Cardiac muscle cell (in vitro differentiated cells and primary cell): ENCODE measurements at places on chromosomes 4 and X. TPM values are rescaled to one million over a fixed set of nuclear protein-coding genes. Genes with fewer than 3 reads are reported as not detected.

SSX2B gene
- total RNA-seq = not detected in 2 replicates

HPSE gene
- total RNA-seq = 0.06 TPM in 1 of 2 replicates, not detected in the other

RXFP1 gene
- not detected in 2 replicates for total RNA-seq

RHOH gene
- not detected in 2 replicates for total RNA-seq

REST gene
- 38.4 and 66.1 TPM in 2 replicates for total RNA-seq

ACTRT1 gene
- 0.51 TPM in 1 of 2 replicates, not detected in the other for total RNA-seq

GRCh38 chrX:6861456-6861855, 286.1 kb upstream of the STS start:
- DNase-seq = no peak

GRCh38 chrX:154354516-154354915, 19.9 kb downstream of the FLNA start:
- no peak for DNase-seq

- DNase-seq = peak; percentile 68
Observed at GRCh38 chr4:121272526-121272925, 108.3 kb downstream of the QRFPR start.

DNA sequence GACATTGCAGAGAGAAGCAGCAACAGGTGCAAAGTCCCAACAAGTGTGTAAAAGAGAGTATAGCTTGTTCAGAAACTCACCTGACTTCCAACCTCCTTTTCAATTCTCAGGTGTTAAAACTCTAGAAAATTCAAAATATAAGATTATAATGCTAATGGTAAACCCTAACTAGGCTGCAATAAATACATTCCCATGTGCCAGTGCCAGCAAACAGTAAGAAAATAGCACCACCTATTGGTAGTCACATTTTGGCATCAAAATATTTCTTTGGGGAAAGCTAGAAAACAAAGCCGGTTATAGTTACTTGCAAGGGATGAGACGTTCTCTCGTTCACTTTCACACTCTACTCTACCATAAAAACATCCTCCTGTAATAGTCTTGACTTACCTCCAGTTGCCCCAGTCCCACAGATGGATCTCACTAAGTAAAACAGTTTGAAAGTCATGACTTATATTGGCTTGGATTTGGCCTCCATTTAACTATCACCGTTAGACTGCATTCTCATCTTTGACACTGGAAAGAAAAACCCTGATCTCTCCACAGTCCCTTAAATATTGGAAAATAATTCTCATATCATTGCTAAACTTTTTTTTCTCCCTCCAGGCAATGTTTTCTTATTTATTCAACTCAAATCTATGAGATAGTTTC, 9.6 kb downstream of the BMP3 start:
- DNase-seq = peak; percentile 40

DNA sequence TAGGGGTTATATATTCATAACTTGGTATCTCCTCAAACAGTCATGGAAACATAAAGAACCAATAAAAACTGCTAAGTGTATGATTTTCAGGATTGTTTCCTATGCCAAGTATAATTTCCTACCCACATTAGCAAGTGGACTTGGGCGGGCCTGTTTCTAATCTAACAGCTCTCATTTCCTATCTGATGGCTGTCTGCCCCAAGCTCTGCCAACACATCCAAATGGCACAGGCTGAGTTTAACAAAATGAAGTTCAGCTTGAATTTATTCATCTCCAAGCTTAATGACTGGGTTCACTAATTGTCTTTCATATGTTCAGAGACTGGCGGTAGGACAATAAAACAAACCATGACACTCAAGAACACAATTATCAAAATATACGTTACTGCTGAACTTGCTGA, 55.5 kb upstream of the S100G start:
- DNase-seq = no peak
